ENCODE measurements at places on chromosomes 3 and 15. TPM values are rescaled to one million over a fixed set of nuclear protein-coding genes. Genes with fewer than 3 reads are reported as not detected.

GRCh38 chr3:129252748-129253147 is 3.3 kb downstream of the COPG1 start:
- DNase-seq = no peak

Gene PRKCI
- 62.4 TPM for total RNA-seq

- DNase-seq = no peak
These were observed 3.8 kb upstream of the TIMMDC1 start for GRCh38 chr3:119494597-119494996.

DNA sequence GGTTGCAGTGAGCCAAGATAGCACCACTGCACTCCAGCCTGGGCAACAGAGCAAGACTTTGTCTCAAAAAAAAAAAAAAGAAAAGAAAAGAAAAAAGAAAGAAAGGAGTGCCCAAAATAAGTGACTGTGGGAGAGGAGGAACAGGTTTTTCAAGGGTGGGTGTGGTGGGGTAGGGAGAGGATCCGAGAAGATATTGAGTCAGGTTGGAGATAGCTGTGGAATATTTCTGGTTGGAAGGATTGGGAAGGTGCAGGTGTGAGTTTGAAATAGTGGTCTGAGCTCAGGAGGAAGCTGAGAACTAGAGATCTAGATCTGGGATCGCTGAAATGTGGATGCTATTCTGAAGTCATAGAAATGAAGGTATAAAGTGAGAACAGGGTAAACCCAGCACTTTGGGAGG is 7.8 kb downstream of the SCAMP2 start:
- no peak for DNase-seq

Gene FBXW12
- total RNA-seq = not detected

Gene BSN
- total RNA-seq = 0.39 TPM

DNA sequence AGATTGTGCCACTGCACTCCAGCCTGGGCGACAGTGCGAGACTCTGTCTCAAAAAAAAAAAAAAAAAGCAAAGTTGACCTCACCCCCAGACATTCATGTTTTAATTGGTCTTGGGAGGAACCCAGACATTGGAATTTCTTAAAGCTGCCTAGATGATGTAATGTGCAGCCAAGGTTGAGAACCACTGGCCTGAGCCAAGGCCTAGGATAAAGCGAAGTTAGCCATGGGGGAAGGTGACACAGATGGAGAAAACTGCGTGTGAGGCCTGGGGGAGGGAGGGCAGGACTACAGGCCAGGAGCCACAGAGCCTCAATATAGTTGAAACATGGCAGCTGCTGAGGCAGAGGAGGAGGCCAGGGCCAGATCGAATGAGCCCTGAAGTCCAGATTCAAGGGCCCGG is 21.0 kb downstream of the GLB1 start:
- no peak for DNase-seq

- DNase-seq = no peak
These were observed 783.3 kb downstream of the ZPLD1 start for GRCh38 chr3:103218146-103218545.

DNA sequence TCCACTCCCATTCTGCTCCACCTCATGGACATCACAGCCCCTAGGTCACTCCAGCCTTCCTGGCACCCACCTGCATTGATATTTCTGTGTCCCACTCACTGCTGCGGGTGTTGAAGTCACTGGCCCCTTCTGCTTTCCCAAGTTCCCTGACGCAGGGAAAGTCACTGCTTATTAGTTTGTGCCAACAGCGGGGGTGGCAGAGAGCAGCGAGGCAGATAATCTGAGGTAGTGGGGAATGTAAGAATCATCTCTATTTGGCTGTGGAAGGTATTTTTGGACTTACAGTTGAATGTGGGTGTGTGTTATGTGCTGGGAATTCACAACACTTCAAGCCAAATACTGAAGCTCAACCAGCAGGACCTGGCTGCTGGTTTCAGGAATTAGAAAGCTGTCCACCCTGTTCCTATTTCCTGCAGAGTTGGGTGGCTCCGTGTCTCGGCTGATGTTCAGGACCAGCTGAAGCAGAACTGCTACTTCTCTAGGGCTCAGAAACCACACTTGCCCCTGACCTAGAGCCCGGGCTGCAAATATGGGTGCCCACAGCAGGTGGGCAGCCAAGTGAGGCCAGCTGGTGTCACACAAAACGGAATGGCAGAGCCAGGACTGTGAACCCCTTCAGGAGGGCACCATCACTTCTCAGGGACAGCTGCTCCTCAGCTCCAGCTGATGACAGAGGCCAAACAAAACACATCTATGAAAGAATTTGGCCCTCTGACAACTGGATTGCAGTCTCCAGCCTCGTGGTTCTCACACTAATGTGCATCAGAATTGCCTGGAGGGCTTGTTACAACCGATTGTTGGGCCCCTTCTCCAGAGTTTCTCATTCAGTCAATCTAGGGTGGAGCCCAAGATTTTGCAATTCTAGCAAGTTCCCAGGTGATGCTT is 57.7 kb downstream of the SEMA5B start:
- peak; percentile 42 for DNase-seq

DNA sequence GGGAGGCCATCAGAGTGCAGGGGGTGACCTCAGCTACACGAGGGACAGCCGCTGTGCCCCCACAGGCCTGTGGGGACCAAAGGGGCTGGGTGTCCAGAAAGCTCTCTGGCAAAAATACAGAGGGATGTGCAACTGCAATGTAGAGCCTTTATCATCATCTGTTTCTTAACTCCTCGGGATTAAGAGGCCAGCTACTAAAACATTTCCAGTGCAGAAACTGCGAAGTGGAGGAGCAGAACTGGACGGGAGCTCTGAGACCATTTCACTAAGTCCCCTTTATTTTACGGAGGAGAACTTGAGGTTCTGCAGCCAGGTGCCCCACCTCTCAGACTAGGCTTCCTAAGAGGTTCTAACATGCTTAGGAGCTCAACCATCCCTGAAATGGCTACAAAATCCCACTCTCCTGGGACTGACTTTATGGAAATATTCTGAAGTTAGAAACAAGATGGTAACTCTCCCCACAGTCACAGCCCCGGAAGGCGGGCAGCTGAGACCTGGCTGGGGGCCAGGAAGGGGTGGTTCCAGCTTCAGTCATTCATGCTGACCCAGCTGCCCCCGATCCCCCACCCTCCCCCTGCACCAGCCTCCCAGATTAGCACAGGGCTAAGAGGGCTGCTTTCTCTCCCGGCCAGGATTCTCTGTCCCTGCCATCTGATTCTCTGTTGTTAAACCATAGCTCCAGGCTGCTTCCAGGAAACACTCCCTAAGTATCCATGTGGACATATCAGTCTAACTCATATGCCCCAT is 40.3 kb downstream of the UMPS start:
- no peak for DNase-seq

GRCh38 chr3:124455891-124456290 is 274.4 kb upstream of the UMPS start:
- DNase-seq = no peak

DNA sequence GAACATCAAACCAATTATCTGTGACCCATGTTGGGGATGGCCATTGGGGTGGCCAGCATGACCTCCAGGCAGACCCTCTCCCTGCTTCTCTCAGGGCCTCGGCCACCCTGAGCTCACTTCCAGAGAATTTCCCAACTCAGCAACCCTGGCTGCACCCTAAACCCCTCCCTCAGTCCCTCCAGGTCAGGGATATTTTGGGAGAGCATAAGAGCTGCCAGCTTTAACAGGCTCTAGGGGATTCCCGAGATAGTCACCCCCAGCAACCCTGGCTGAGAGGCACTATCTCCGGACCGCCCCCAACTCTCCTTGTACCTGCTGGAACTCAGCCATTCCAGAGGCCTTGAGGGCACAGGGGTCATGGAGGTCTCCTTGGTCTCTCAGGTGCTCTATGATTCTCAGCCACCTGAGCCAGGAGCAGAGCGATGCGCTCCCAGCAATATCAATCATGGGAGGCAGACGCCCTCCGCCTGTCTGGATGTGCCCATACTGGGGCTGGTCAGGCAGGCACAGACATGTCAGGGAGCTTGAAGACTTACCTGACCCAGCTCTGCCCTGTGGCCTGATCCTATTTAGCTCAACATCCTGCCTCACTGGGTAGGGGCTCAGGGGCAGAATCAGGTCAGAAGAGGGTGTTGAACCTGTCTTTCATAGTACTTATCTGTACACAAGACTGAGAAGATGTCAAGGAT is 34.9 kb upstream of the CILP start:
- DNase-seq = no peak

Gene KPNA4
- total RNA-seq = 24.8 TPM

Gene CELSR3
- total RNA-seq = 0.39 TPM

Gene WDR76
- 8.7 TPM for total RNA-seq
